ENCODE measurements at places on chromosomes 1 and 21. TPM values are rescaled to one million over a fixed set of nuclear protein-coding genes. Genes with fewer than 3 reads are reported as not detected.

DNA sequence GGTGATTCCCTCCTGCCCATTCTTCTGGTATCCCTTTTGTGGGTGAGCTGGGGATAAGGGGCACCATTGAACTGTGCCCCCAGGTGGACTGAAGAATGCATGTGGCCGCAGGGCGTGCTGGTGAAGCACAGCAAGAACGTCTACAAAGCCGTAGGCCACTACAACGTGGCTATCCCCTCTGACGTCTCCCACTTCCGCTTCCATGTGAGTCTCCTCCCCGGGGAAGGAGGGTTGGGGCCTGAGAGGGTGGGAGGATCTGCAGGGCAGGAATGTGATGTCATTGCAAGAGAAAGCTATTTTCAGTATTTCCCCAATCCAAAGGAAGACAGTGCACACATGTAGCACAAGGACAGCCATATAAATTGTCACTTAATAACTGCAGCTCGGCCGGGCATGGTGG, 7.5 kb upstream of the KPNA6 start:
- no peak for DNase-seq

DNA sequence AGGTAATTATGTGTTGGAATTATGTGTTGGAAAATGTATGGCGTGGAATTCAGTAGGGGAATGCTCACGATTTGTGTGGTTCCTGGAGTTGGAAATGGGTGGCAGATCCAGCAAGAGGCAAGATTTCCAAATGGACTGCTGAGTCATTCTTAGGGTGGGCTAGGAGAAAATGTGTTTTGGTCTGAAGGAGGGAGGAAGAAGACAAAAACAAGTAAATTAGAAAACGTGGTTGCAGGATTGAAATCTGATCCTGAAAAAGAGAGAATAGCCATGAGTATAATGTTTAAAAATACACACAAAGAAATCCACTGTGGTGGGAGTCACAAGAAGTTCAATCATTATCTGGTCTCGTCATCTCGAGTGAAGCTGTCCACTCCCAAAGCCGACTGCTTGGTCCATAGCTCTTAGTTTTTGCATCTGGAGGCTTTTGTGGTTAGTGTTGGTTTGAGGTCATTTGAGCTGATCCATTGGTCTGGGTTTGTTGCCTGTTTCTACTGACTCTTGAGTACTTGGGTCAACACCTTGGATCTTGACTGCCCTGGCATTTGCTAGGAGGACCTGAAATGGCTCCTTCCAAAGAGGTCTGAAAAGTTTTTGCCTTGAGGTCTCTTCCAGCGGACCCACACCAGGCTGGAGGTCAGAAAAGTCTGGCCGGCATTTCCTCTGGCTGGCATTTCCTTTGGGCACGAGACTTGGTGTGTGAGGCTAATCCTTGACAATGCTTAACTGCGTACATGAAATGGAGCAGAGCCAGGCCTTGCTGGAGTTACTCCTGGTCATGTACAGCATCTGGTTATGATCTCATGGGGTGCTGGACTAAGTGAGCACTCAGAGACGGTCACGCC, 9.2 kb downstream of the MX2 start:
- DNase-seq = no peak

GRCh38 chr21:36337099-36337509, 17.1 kb downstream of the MORC3 start:
- DNase-seq = no peak

DNA sequence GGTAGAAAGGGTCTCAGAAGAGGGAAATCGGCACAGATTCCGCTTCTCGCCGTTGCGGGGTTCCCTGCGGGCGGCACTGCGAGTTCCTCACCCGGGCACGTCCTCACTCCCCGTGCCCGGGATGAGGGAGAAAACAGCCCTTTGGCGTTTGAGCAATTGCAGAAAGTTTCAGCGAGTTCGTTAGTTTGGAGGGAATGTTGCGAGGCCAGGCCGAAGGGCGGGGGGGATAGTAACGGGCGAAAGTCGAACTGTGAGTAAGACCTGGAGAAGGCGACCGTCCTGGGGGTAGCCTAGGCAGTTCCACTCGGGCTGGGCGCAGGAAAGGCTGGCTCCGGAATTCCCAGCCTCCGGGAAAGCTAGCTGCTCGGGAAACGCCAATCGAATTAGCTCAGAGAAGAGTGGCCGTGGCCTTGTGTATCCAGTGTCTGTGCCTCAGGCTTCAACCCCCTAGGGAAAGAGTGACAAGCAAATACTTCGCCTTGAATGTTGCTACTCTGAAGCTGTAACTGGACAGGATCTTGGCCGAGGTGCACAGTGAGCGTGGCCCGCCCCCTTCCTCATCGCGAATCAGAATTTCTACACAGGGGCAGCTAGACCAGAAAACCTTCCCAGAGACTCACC, 787 bp downstream of the PTGFR start:
- no peak for DNase-seq

DNA sequence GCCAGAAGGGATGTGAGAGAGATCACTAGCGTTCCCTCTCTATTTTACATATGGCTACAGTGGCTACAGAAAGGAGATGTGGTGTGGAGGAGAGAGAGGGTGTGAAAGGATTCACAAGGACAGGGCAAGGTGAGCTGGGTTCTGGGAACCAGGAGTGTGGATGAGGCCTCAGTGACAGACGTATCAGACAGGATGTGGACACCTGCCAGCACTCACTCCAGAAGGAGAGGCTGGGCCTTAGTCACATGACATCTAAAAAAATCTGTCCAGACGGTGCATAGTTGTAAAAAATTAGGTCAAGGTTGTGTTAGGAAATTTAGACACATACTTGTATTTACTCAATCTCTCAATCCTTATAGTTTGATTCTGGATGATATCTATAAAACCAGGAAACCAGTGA, 10.6 kb downstream of the TRIM67 start:
- DNase-seq = no peak

DNA sequence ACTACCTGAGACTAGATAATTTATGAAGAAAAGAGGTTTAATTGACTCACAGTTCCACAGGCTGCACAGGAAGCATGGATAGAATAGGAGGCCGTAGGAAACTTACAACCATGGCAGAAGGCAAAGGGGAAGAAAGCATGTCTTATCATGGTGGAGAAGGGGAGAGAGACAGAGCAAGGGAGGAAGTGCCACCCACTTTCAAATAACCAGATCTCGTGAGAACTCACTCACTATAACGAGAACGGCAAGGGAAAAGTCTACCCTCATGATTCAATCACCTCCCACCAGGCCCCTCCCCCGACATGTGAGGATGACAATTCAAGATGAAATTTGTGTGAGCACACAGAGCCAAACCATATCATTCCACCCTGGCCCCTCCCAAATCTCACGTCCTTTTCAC, 4.7 kb upstream of the C21orf91 start:
- no peak for DNase-seq

DNA sequence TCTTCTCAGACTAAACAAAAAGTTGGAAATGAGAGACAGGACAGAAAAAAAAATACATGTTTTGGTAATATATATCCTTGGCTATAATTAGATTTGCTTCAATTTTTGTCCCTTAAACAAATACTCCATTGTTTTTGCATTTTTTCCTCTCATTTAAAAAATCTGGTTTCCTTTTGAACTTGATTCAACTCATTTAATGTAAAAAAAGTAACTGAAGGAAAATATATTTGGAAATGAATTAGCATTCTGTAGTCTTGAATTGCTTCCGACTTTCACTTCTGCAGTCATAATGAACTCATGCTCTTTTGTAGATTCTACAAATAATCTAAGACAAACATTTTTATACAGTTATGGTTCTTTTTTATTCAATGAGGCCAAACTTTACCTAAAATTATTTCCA, 309.1 kb downstream of the HMCN1 start:
- no peak for DNase-seq

The TARDBP gene
- 70.2 TPM for total RNA-seq

DNA sequence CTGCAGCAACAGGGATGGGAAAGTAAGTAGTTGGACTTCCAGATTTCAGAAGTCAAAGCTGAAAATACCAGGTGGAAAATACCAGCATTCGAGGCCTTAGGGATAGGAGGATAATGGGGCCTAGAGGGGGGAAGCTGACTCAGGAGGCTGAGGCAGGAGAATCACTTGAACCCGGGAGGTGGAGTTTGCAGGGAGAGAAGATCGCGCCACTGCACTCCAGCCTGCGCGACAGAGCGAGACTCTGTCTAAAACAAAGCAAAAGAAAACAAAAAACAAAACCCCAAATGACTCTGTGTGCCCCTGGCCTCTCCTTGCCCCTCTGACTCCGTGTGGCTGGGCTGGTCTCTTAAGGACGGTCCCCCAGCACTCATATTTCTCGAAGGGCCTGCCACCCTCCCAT, 3.4 kb downstream of the SH2D2A start:
- no peak for DNase-seq

DNA sequence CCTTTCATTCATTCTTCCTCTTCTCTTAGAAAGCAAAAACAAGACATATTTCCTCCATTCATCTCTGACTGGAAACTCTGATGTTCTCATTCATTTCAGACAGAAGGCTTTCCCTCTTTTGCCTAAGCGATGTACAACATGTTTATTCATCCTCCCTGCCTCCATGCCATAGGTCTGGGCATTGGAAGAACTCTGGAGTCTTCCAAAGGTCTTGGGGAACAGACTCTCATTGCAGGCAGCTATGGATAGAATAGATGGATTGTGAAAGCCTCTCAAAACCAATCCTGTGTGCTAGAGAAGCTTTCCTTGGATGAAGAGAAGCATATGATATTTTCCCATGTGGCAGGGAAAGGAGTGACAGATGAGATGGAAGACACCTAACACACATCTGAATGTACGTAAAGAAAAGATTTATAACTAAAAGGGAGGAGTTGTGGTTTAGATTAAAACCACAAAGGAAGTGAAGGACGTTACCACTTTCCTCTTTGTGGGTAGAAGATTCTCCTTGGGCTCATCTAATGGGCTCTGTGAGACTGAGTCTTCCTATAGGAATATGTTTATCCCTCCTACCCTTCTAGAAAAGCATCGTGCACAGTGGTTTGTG, 38.7 kb downstream of the BCL9 start:
- DNase-seq = no peak

- no peak for DNase-seq
Observed at GRCh38 chr1:205492201-205492667, 12.2 kb upstream of the CDK18 start.

The C4BPB gene
- not detected for total RNA-seq

The CTSK gene
- total RNA-seq = 5.5 TPM

GRCh38 chr1:61472876-61473275, 252.1 kb downstream of the TM2D1 start:
- DNase-seq = no peak

The NADK gene
- 91.0 TPM for total RNA-seq

- DNase-seq = no peak
Observed at GRCh38 chr21:32719085-32719484, 8.7 kb downstream of the SYNJ1 start.

DNA sequence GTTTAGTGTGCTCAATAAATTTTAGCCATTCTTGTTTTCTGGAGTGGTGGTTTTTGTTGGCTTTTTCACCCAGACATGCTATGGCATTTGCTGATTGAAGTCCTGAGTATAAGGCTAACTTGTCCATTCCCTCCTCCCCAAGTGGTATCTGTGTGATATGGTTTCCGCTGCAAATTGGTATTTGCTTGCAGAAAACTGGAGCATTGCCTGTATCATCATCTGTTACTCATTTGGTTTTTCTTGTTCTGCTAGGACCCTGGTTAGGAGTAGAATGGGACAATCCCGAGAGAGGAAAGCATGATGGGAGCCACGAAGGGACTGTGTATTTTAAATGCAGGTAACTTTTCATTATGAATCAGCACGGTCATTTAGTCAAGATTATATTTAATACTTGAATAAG, 34.0 kb downstream of the TBCE start:
- no peak for DNase-seq

DNA sequence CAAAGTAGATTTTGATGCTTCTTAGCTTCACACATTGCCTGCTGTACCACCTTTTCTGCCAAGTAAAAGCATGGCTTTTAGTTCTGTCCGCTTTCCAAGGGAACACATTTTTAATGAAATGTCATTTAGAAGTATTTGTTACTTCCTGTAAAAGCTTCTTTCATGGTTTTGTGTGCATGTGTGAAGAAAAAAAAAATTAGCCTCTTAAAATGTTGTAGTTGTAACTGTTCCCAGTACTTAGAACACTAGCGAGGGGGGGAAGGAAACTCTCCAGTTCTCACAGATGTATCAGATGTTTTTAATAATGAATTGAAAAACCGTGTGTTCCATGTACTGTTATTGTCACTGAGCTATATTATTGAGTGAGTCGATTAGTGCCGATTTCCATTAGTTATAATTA, 568.3 kb upstream of the ADGRL2 start:
- DNase-seq = no peak

GRCh38 chr1:65939636-65940035, 146.9 kb downstream of the PDE4B start:
- DNase-seq = no peak

DNA sequence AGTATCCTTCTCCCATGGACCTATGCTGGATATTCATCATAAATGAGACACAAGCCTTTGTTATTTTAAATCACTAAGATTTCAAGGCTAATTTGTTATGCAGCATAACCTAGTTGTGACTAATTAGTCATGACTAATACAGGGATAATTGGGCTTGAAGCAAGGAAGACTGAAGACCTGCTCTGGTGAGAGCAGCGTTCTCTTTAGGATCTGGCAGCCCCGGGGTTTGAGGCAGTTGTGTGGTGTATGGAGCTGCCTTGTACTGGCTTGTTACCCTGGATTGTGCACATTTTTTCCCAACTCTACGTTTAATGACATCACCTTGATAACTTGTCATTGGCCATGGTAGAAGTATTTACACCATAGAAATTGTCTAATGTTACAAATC, 25.7 kb upstream of the SPAG17 start:
- DNase-seq = no peak

The ILDR2 gene
- not detected for total RNA-seq

DNA sequence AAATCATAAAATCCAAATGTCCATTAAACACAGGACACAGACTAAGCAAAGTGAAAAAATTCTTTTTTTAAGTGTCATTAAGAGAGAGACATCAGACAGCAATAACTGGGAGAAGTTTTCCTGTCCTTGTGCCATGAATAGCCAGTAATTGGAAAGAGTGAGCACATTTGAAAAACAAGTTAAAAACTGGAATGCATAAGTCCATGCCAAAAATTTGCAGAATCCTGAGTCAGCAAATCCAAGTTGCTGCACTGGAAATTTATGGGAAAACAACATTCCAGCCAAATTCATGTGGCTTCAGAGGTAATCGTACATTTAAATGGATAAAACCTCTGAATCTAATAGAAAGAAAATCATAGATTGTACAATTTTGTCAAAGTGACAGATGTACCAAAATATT, 291.4 kb downstream of the LRRC40 start:
- DNase-seq = no peak

- DNase-seq = no peak
Observed at GRCh38 chr1:246161626-246162025, 345.5 kb downstream of the SMYD3 start.

- DNase-seq = no peak
Observed at GRCh38 chr1:101964708-101965107, 32.0 kb downstream of the OLFM3 start.

Measured in glomerular endothelial cell (primary cell).